ENCODE measurements at places on chromosomes 6 and 20. TPM values are rescaled to one million over a fixed set of nuclear protein-coding genes. Genes with fewer than 3 reads are reported as not detected.

DNA sequence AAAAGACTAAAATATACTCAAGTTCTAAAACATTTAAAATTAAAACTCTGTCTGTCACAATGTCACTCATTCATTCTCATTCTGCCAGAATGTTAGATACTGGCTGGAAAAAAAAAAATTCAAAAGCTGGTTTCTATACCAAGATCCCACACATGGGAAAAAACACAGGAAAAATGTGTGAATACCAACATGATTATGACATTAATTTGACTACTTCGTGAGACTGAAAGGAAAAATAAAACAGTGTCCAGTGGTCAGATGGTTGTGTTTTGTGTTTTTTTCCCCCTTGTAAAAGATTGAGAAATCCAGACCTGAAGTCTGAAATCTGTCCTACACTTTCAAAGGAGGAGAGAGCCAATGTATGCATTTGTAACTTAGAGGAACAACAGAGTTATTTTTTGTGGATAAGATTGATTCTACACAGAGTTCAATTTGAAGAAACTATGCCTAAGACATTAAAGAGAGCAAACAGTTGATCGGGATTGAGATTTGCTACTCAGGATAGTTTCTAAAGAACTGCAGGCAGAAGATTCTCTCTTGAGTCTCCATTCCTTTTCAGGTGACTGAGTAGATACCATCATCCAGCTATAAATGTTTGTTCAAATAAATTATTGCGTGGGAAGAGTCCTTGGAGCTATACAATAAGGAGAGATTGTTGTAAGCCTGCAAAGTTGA, 39.2 kb upstream of the TXLNB start:
- no peak for DNase-seq

DNA sequence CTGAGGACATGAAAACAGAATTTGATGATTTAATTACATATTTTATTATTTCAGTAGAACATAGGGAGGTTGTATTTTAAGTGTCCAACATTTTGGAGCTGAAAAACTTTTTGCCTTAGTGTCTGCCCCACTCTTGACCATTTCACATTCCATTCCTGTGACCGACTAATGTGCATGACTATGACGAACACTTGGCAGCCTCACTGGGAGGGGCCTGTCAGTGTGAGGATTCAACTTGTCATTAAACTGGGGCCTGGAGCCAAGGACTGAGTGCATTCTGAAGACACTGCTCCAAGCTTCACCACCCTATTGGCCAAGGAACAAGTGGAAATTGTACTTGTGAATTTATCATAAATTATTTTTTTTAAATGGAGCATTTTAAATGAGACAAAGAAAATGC, 661.3 kb downstream of the BCKDHB start:
- no peak for DNase-seq

- no peak for DNase-seq
Measured at GRCh38 chr6:90118581-90118980, 178.1 kb downstream of the BACH2 start.

DNA sequence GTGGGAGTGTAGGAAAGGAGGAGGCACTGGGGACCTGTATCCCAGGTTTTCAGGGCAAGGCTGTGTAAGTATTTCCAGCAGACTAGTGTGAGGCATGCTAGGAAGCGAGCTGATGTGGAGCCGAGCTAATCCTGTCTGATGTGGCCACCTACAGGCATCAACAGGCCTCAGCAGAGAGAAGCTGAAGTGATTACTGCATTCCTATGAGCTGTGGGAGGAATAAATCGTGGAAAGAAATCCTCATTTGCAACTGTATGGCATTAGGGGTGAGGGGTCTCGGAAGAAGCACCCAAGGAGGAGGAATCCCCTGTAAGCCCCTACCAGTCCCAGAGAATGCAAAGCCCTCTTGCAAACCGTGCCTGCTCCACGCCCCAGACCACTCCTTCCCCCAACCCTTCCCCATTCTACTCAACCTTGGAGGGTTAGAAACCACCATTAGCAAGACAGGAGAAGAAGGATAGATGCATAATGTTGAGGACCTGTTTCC, 41.6 kb downstream of the C6orf15 start:
- peak; percentile 29 for DNase-seq

GRCh38 chr6:38375341-38375740, 264.4 kb downstream of the BTBD9 start:
- DNase-seq, result no peak

- no peak for DNase-seq
Measured at GRCh38 chr20:62220666-62221568, 839 bp upstream of the HRH3 start.

GRCh38 chr20:17029698-17030097, 197.1 kb upstream of the PCSK2 start:
- DNase-seq, result no peak

GRCh38 chr6:156919814-156920369, 142.7 kb downstream of the ARID1B start:
- DNase-seq, result no peak

DNA sequence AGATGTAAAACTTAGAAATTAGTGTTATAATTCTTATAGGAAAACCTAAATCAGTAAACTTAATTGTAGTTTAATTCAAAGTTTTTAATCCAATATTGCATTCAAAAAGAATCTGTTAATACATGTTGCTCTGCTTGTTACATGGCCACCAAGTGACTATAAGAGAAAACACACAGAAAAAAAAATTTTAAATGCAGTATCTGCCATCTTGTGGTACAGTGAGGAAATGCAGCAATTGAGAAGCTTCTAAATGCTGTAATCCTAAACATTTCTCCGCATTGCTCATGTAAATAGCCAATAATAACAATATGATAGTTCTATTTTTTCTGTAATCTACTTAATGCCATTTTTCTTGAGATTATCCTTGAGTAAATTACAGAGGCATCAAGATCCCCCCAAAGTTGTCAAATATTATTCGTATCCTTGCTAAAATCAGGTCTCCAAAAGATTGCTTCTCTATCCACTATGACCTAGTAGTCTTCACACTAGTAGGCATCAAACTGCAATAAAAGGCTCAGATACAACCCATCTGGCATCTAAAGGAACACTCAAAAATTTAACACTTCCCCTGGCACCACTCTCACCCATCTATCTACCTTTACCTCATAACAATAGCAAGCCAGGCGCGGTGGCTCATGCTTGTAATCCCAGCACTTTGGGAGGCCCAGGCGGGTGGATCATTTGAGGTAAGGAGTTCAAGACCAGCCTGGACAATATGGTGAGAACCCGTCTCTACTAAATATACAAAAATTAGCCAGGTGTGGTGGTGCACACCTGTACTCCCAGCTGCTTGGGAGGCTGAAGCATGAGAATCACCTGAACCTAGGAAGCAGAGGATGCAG, 34.6 kb downstream of the HDAC2 start:
- DNase-seq, result peak; percentile 33

- no peak for DNase-seq
Measured at GRCh38 chr6:21188505-21189223, 404.9 kb upstream of the SOX4 start.

DNA sequence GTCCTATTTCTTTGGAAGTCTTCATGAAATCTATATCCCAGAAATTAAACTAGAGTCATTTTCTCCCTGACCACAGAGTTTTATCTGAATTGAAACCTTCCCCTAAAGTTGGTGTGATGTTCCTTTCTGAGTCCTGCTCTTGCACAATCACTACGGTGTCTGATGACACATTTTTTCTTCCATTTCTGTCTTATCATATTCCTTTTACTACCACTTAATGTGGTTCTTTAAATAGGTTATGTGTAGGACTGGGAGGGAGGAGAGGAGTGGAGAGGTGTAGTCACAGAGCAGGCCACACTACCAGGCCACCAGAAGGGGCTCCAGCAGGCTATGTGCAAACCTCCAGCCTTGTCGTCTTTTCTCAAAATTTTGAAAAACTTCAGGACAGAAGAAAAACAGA, 39.7 kb upstream of the ATXN1 start:
- no peak for DNase-seq

DNA sequence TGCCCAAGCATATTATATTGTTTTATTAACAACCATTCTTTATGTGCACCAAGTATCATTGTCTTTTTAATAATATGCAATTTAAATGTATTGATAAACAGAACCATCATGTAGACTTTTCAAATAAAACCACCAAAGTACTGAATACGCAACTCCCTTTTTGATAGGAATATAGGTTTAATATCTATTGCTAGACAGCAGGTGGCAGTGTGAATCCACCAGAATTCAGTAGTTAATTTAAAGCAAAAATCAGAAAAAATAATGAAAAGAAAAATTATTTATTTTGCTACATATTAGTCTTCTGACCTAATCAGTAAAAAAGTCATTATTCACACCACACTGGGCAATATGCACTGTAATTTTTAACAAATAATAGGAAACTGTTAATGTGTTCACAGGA, 143.7 kb downstream of the KLHL32 start:
- peak; percentile 33 for DNase-seq

GRCh38 chr20:4243071-4243470, 227.7 kb upstream of the RNF24 start:
- peak; percentile 33 for DNase-seq

DNA sequence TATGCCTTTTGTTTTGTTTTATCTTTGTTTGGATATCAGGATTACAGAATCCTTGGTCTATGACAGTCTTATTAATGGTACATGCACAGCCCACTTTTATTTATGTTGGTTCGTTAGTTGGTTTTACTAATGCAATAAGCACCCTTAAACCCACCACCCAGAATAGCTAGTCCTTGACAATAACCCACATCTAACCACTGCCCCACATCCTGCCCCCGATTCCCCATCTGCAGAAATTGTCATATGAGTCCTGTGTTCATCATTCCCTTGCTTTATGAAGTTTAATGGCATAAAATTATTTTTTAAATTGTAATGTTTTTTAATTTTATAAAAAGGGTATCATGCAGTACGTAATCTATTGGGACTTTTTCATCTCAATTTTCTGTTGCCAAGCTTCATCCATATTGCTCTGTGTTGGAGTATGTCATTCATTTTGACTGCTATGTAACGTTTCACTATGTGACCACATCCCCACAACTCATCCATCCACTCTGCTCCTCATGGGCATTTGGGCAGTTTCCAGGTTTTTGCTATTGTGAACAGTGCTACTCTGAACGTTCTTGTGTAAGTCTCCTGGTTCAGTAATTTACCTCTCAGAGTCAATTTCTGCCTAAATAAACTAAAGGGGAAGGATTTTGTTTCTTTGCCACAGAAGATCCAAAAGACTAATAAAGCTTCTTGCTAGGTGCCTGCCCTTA, 150.4 kb downstream of the MRPL14 start:
- no peak for DNase-seq

DNA sequence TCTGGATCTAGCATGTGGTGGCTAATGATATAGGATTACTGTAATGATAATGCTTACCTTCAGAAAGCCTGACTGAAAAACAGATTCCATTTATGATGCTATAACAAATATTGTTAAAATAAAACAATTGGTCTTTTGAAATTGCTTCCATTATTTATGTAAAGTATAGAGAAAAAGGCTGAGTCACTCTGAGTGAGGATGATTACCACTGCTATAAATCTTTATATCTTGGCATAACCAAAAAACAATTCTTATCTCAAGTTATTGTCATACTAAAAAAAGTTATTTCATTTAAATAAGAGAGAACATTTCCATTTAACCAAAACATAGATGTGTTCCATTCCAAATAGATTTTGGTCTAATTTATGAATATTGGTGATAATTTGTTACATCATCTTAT, 53.0 kb upstream of the DST start:
- no peak for DNase-seq

The TSBP1 gene
- not detected for total RNA-seq

The XKR7 gene
- total RNA-seq, result 4.5 TPM

The SLC35F1 gene
- 41.4 TPM for total RNA-seq

The MLIP gene
- not detected for total RNA-seq

The OPRM1 gene
- not detected for total RNA-seq
